ENCODE measurements at places on chromosomes 4 and X.

GRCh38 chrX:39848900-39849299, 248.9 kb downstream of the BCOR start:
- DNase-seq: no peak

GRCh38 chrX:1223242-1223600, 10.8 kb upstream of the CRLF2 start:
- DNase-seq: no peak

GRCh38 chrX:96846841-96847240, 36.9 kb upstream of the RPA4 start:
- DNase-seq: no peak

DNA sequence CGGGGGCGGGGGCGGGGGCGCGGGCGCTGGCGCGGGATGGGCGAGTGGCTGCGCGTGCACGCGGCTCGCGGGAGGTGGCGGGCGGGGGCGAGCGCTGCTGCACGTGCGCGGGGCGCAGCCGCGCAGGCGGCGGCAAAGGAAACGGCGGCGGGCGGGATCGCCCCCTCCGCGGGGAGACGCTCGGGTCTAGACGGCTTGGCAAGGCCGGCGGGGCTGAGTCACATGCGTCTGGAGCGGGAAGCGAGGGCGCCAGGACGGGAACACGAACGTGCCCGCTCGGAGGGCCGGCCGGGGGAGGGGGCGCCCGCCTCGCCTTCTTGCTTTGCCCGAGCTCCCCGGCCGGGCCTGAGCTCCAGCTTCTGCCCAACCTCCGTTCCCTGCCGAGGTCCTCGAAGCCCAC, 4.3 kb upstream of the HAUS7 start:
- peak; percentile 26 for DNase-seq

GRCh38 chr4:886244-886643, 45.9 kb downstream of the GAK start:
- no peak for DNase-seq

DNA sequence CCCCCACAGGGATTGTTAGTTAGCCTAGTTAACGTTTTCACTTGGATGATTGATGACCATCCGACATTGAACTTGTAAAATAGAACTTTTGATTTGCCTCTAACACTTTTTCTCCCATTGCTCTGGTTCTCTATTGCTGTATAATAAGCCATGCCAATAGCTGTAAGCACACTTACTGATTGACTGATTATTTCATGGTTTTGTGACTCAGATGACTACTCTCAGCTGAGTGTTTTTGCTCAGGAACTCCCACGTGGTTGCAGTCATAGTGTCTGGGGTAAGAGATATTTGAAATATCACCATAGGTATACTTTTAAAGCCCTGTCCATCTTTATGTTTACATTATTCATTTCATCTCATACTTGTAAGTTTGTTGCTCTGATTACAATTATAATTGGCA, 1285.5 kb downstream of the STIM2 start:
- no peak for DNase-seq

DNA sequence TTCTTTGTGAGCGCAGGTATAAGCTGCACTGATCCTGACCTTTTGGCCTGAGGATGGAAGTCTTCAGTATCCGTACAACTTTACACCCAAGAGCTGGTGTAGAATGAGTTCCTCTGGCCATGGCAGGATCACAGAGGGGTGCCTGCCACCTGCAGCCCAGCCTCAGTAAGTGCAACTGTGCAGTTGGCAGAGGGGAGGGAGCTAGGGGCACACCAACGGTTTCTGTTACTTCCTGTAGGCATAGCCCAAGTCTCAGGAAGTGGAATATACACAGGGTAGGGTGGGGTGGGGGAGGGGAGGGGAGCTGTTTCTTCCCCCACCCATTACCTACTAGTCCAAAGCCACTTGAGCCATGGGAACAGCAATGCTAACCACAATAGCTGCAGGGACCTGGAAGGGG, 85.4 kb upstream of the GBA3 start:
- no peak for DNase-seq

- no peak for DNase-seq
These were observed 23.4 kb downstream of the FBXW7 start for GRCh38 chr4:152512483-152512882.

DNA sequence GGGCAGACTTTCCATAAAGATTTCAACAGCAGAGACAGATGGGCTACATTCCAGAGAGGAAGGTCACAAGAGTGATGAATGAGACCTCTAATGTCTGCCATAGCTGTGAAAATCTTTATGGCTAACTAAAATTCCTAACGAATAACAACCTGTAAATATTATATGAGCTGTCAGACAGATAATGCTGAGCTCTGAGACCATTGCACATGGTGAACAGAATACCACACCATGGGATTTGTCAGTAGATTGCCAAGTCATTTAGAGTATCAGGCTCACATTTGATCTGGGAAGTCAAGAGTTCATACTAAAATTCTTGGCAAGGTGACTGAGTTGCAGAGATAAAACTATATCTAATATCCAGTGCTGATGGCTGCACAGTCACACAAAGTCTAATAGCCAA, 259.2 kb upstream of the FTHL17 start:
- DNase-seq: no peak

DNA sequence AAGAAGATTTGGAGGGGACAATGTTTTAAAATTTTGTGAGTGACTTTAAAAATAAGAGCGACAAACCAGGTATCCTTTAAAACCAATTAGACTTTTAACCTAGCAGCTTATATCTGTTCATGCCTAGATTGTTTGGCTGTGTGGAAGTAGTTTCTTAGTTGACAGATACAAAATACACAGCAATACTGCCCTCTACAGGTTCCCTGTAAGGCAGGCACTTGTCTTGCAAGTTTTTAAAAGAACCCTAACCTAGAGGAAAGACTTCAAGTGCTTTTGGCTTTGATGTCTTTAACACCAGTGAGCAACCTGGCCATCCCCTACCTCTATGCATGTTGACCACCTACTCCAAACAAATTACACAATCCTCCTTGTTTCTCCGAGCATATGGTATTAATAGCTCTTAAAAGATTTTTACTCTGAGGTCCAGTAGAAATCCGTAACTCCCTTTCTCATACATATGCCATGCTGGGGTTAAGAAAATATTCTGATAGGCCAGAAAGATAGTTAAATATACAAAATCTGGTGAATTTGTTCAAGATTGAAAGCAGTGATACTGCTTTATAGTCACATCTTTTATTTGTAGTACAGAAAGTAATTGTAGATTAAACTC, 273.0 kb downstream of the ARHGAP24 start:
- no peak for DNase-seq

- DNase-seq: no peak
These were observed 89.3 kb upstream of the UGT8 start for GRCh38 chr4:114509340-114509739.

DNA sequence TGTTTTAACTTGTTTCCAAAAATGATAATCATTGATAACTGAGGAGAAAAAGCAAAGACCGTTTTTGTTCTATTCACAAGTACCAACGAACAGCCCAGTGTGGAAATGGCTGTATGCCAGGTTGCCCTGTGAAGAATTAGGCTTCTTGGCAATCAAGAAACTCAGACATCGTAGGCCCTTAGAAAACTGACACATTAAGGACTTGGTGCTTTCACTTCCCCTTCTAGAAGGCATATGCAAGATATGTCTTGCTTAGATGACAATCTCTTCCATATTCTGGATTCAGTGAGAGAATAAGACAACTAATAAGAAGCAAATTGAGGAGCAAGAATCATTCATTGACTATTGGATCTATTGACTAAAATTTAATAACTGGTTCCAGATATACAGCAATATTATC, 56.6 kb downstream of the ANAPC10 start:
- DNase-seq: no peak

- no peak for DNase-seq
These were observed 24.0 kb downstream of the ANAPC4 start for GRCh38 chr4:25401066-25401465.

DNA sequence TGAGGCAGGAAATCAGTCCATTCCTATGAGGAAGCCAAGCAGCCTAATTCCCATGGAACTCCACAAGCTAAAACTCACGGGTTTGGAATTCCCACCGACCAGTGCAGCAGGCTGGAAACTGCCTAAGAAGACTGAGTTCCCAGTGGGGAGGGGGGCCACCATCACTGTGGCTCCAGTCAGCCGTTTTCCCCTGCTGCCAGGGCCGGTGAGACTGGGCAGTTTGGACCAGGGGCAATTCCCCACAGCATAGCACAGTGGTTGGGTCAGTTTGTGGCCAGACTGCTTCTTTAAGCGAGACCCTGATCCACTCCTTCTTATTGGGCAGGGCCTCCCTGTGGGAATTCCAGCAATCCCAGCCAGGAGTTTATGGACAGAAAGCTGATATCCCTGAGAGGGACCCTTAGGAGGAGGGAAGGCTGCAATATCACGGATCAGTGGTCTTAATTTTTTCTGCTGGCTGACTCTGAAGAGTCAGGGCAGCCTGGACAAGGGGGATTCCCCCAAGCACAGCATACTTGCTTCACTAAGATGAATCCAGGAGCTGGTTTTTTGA, 20.7 kb downstream of the PAGE5 start:
- DNase-seq: no peak

GRCh38 chrX:42247241-42247640, 323.9 kb upstream of the CASK start:
- no peak for DNase-seq

- DNase-seq: no peak
These were observed 94.2 kb upstream of the MYOZ2 start for GRCh38 chr4:119041396-119041795.

DNA sequence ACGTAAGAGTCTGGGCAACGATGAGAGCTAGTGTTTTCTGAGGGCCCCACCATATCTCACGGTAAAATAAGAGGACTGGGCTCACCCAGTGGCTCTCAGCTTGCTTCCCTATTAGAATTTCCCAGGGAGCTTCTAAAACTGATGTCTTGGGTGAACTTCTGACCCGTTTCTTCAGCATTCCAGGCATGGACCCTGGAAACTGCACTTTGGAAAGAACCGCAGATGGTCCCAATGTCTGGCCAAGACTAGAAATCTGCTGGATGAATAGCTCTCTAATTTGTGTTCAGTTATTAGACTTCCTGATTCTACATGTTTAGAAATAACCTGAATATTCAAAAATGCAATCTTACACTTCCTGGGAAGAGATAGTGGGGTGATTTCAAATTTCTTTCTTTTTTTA, 127.8 kb downstream of the ANOS1 start:
- DNase-seq: no peak

DNA sequence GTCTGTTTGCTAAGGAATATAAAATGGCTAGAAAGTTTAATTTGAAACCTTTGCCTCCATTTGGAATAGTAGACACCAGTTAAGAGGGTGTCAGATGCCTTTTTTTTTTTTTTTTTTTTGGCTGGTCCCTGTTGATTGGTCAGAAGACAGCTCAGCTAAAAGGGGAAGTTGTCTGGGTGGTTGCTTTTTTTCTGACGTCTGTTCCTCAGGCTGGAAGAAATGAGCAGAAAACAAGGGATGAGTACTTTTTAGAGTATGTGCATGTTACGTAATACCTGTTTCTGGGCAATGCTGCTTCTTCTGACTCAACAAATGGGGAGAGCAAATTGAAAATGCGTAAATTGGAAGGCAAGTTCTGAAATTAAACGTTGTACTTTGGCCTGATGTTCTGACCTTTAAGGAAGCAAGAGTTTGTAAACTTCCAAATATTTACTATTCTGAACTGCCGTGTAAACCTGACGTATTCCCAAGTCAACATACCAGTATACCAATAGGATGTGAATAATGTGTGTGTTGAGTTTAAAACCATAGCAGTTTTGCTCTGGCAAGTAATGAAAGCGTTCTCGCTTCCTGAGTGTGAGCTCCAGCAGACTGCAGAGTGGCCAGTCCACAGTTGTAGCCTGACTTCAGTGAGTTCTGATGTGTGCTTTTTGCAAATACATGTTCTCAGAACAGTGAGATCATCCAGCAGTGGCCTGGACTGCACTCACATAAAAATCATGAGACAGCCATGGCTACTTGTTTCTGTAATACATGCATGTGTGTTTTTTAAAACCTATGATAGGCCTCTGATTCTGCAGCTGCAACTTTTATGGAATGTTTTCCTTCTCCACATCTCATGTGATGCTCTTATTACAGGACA, 1.7 kb downstream of the SAT1 start:
- DNase-seq: no peak

GRCh38 chr4:152778656-152779512, 646 bp downstream of the TIGD4 start:
- DNase-seq: no peak
